NCI-H1092 (cell line): ENCODE measurements at places on chromosomes 16 and 17.

DNA sequence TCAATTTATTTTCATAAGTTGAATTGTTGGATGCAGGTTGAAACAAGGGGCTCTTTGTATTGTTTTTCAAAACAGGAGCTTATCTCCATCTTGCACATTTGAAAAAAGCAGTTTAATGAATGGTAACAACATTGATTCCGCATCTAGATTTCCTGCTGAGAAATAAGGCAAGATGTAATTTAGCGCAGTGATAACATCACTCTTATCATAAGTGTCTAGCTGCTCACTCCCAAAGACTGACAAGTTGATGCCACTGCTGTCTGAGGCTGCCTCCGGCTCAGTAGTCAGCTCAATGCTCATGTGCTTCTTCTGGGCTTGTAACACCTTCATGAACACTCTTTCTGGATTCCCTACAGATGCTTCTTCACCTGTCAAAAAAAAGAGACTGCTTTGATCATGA is 92.4 kb downstream of the KPNA2 start:
- no peak for DNase-seq

- DNase-seq = no peak
Measured at GRCh38 chr17:71334048-71334751, 786.6 kb upstream of the SOX9 start.

- DNase-seq = no peak
Measured at GRCh38 chr16:57911743-57912142, 59.2 kb downstream of the CNGB1 start.

DNA sequence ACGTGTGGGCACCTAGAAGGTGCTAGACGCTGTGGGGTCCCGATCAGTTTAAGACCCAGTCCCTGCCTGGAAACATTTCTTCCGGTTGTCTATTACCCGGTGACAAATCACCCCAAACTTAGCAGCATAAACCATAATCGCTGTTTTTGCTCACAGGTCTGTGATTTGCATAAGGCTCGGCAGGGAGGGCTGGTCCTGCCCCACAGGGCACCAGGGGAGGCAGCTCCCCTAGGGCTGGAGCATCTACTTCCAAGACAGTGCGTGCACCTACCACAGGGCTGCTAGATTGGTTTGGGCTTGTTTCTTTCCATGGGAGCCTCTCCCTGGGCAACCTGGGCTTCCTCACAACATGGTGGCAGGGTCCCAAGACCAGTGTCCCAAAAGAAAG is 214.5 kb upstream of the CIBAR2 start:
- DNase-seq = no peak
